Hematopoietic multipotent progenitor cell treated with erythropoietin and hydrocortisone succinate and interleukin-3 and kit ligand, for 15 days (in vitro differentiated cells): ENCODE measurements at places on chromosomes 4 and X.
A peak's percentile ranks its signal among the peaks of the same experiment; 100 is the strongest.

DNA sequence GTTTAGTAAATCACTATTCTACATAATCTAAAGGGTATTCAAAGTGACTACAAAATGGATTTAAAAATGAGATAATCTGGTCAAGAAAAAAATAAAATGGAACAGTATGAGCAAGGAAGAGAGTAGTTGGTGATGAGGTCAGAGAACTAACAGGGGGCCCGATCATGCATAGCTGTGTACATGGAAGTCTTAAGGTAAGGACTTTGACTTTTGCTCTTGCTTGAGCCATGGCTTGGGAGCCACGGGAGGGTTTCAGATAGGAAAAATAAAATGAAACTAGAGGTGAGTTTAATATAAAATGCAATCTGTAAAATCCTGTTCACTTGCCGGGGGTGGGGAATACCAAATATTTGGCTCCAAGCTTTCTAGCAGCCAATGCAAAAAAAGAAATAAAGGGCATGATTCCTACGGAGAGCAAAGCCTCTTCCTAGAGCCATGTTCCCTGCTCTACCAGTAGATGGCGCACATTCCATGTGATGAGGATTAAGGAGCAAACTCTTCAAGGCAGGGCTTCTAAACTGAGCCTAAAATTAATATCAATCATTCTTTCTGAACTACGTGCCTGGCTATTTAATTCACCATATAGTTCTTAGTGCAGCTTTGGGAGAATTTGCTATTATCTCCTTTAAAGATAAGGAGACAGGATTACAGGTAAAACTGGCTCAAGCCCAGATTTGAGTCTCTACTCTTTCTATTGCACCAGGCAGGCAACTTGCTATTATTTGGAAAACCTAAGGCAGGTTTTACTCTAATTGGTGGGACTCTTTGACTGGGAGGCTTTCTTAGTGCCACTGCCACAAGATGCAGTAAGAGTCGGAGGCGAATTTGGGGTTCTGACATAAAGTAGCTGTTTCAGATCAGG lies 6.8 kb upstream of the CLCN5 start:
- peak; percentile 70 for DNase-seq

GRCh38 chr4:81508411-81509185 lies 36.9 kb upstream of the RASGEF1B start:
- DNase-seq, result no peak

DNA sequence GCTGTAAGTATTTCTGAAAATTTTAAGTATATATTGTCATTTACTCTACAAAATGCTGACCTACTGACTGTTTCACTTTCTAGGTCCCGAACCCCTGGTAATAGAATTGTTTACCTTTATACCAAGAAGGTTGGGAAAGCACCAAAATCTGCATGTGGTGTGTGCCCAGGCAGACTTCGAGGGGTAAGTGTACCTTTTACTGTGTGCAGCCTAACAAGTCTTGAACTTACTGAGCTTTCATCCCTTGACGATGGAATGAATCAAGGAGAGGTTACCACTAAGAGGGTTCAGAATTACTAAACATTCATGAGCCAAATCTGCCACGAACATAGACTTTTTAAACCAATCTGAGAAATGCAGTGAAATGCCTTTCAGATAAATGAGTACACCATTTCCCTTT lies 1.6 kb downstream of the RPL34 start:
- DNase-seq, result no peak

DNA sequence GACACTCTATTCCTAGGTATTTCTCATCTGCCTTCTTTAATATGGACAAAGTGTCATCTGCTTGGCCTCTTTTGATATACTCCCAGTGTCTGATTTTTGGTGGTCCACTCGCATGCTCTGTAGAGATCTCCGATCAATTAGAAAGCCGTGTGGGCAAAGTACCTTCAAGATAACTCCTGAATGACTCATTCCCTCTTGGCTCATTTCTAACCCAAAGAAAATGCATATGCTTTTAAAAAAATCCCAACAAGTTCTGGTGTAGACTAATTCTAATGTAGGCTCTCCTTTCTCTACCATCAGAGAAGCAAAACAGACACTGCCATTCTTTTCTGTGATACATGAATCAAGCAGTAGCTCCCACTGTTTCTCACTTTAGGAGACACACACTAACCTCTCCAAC lies 714.9 kb upstream of the ADGRL3 start:
- DNase-seq, result no peak

DNA sequence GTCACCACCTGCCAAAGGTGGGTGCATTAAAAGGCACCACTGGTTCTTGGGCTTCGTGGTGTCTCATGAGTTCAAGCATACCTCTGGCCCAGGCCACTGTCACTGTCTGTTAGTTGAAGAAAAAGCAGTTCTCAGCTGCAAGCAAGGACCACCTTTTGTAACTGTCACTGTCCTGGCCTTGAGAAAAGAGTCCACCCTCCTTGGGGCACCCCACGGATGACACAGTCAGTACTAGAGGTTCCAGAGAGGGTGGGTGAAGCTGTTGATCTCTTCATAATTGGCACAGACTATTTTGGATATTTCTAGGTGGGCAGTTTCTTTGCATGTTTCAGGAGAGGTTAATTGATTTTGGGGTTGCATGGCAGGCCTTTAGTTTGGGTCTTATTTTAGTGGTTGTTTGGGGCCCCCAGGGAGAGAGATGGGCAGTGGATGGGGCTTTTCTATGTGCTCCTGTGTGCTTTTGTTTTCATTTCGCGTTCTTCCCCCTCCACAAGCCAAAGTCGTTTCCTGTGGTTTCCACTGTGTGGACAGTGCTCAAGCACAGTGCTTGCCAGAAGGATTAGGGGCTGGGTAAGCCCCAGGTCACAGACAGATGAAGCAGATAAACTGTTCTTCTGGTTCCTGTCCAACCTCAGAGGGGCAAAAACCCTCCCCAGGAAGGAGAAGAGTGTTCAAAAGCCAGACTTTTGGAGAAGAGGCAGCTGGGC lies 156.2 kb upstream of the PPP1R2C start:
- no peak for DNase-seq

DNA sequence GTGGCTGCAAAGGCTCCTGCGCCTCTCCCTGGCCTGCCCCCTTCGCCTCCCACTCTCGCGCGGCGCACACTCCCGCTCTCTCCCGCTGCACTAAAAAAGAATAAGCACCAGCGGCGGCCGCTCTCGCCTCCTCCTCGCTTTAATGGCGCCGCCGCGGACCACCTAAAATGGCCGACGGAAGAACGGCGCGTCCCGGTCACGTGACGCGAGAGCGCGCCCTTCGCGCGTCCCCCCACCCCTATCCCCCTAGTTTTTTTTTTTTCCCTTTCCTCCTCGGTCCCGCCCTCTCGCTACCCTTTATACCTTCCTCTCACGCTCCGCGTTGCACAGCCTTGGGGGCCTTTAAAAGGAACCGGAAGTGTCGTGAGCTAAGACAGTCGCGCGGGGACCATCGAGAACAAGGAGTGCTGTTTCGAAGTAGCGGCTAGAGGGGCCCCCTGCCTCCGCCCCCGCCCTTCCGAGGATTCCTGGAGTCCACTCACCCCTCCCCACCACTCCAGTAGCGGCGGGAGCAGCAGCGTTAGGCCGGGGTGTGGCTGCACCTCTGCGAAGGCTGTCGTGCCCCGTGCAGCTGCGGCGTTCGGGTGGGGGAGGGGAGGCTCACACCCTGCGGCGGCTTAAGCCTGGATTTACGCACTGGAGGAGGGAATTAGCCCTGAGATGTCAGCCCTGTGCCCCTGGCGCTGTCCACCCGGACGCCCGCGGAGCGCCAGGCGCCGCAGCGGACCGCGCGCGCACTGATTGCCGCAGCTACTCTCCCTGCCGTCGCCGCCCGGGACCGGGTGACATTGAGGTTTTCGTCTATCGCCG lies at the start of gene HNRNPD:
Gene HNRNPD (minus strand): TSS at position 176 of the 810 bp plus-strand sequence. CDS start 313 bp downstream, outside the sequence.
- peak; percentile 88 for DNase-seq

- DNase-seq, result no peak
Observed at GRCh38 chr4:139740531-139741041, 75.0 kb downstream of the MGST2 start.
